ENCODE measurements at places on chromosomes 4 and X.

GRCh38 chr4:54517781-54518444, 139.8 kb upstream of the KIT start:
- no peak for DNase-seq

GRCh38 chr4:139020384-139020783, 4.8 kb downstream of the NOCT start:
- no peak for DNase-seq

DNA sequence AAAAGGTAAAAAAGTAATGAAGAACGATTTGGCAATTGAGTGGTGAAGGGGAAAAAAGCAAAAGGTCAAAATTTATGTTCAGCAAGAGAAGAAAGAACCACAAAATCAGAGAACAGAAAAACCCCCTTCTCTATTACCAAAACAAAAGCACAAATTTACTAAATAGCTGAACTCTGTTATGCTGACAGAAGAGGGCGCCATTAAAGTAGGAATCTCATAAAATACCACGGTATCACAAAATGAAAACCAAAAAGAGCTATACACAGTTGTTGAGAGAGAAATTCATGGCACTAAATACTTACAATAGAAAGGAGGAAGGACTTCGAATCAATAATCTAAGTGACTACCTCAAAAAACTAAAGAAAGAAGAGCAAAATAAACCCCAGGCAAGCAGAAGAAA, 69.6 kb upstream of the CXorf66 start:
- DNase-seq = no peak

GRCh38 chr4:77152421-77152820, 4.6 kb upstream of the CCNG2 start:
- DNase-seq = no peak

DNA sequence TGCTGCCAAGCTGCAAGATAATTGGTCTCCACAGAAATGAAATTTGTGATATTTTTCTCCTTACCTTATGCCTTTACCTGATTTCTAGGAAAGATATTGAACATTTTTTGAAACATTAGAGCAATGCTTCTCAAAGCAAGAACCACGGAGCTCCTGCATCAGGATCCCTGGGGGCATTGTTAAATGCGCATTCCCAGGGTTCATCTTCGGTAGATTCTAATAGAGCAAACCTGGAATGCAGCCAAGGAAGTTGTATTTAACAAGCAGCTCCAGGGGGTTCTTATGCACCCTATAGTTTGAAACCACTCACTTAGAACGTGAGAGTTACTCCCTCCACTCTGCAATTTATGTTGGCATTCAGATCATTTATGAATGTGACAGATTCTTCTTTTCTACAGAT, 126.2 kb downstream of the SLC39A8 start:
- DNase-seq = peak; percentile 77

- no peak for DNase-seq
Measured at GRCh38 chr4:91076147-91076546, 949.0 kb downstream of the CCSER1 start.

- DNase-seq = no peak
Measured at GRCh38 chrX:119189595-119189994, 46.5 kb upstream of the PGRMC1 start.

- DNase-seq = no peak
Measured at GRCh38 chrX:29496636-29497180, 718.7 kb upstream of the MAGEB2 start.

DNA sequence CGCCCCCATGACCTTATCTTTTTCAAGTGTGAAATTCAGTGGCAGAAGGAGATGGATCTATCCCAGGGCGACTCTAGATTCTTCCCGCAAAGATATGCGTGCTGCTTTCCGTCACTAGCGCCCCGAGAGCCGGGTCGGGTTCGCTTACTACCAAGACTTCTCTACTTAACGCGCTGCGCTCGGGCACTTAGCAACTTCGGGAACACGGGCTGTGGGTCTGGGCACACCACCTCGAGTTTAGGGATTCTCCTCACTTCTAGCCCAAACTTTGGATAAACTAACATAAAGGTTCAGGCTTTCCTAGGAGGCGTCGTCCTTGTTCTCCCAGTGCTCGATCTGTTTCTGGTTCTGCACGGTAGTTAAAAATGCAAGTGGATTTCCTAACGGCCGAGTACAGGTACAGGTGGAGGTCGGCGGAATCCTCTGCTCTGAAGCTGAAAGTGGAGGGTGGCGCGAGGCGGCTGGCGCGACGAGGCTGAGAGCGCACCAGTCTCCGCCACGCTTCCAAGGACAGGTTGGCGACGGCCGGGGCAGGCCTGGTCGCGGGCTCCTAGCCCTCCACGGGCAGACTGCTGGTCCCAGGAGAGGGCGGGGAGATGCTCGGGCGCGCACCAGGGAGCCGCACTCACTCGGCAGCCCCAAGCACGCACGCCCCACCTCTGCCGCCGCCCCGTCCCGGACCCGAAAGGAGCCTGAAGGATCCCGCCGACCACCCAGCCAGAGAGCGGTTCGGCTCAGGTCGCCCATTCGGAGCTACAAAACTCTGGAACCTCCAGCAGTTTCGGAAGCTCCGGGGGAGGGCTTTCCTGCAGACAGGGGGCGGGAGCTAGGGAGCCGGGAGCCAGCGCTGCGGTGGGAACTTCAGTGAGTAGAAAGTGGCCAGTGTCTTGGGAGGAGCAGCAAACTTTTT, 100.8 kb upstream of the TENM3 start:
- no peak for DNase-seq

DNA sequence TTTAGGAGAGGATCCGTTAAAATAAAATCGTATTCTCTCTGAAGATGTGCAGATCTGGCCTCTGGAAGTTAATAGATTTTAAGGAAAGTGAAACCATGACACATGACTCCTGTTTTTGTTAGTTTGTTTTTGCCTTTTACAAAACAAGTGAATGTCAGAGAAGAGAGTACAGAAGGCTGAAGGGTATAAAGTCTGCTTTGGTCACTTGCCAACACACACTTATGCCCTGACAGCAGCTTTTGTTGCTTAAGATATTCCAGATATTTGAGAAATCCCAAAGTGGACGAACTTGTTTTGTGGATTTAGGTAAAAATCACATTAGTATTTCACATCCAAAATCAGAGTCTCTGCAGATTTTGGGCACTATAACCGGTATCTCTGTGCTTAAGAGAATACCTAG, 192.4 kb upstream of the RASGEF1B start:
- DNase-seq = peak; percentile 4

- DNase-seq = no peak
Measured at GRCh38 chr4:18052158-18052557, 30.6 kb upstream of the LCORL start.

GRCh38 chr4:3707423-3708102, 58.6 kb upstream of the ADRA2C start:
- no peak for DNase-seq

GRCh38 chrX:40406330-40406859, 174.4 kb upstream of the ATP6AP2 start:
- no peak for DNase-seq
